ENCODE measurements at places on chromosomes 16 and 17.

DNA sequence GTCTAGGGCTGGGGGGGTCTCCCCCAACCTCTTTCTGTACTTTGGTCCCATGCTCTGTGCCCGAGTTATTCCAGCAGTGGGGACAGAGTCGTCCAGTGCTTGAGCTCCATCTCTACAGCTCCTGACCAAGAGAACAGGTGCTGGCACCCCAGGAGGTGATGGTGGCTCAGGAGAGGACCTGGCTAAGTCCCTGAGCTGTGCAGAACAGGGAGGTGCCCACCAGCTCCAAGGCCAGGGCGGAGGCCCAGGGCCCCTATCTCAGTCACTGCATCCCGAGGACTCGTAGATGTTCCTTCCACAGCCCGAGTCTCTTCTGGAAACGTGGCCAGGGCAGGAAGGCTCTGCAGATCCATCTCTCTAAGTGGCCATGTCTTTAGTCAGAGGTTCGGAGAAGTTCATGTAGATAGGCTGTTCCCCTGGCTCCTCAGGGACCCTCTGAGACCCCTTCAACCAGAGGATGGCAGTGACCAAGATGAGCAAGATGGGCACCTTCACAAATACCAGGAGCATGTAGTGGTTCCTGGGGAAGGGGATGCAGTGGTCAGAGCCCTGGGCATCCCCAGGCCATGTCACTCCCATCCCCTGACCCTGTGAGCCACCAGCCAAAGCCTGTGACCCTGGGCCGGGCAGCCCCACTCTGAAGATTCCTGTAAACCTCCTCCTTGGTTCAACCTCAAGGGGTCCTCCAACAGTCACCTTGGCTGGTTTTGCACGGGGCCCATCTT lies 8.7 kb downstream of the CD300LB start:
- no peak for DNase-seq

DNA sequence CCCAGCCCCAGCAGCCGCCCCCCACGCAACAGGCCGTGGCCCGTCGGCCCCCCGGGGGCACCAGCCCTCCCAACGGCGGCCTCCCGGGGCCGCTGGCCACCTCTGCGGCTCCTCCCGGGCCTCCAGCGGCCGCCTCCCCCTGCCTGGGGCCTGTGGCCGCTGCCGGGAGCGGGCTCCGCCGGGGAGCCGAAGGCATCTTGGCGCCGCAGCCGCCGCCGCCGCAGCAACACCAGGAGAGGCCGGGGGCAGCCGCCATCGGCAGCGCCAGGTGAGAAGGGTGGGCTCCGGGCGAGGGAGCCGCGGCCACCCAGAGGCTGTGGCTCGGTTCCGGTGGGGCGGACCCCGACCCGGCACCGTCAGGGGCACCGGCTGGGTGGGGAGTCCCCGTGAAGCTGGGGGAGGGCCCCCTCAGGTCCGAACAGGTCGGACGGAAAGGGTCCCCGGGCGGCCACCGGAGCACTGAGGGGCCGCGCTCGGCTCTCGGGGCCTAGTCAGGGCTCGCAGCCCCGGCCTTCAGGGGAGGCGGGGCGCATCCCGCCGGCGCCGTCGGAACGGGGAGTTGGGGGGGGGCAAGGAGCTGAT lies 583 bp downstream of the ATXN2L start:
- DNase-seq, result no peak

GRCh38 chr16:84150926-84151325 lies 5.8 kb downstream of the DNAAF1 start:
- no peak for DNase-seq

- DNase-seq, result no peak
These were observed 79.8 kb downstream of the NT5M start for GRCh38 chr17:17382971-17383370.

GRCh38 chr16:85338638-85338982 lies 226.3 kb upstream of the CIBAR2 start:
- DNase-seq, result no peak

GRCh38 chr17:70317421-70317820 lies 148.1 kb downstream of the KCNJ2 start:
- DNase-seq, result no peak
